ENCODE measurements at places on chromosomes 1 and 21.

DNA sequence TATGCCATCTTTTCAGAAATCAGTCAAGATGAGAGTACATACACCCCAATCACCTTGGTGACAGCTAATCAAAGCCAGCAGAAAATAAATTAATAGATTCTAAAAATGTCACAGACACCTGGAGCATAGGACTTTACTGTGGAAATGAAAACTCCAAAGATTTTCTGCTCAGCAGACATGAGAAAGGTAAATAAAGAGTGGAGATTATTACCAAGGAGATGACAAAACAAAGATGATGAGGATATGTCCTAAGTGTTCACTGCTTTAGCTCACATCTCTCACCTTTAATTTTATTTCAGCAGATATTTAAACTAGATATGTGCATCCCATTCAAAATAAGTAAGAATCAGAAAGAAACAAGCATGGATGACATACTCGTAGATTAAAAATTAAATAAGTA lies 14.8 kb upstream of the KCNT2 start:
- no peak for DNase-seq

DNA sequence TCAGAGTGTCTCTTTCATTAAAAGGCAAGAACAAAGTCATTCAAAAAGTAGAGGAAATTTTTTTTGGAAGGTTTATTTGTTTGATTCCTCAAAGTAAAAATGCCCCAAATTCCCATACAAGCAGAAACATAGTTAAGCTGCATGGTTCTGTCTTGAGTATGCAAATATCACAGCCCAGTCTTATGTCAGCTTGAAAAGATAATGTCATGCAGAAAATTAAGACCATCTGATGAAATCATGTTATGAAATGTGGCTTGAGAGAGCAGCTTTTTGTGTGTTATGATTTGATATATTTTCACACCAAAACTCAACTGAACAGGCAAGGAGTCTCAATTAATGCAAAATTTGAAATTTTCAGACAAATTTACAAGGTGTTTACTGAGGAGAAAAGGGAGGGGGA lies 411.0 kb downstream of the LMO4 start:
- DNase-seq: no peak

- peak; percentile 49 for DNase-seq
Measured at GRCh38 chr1:115976062-115976920, at the start of gene SLC22A15. TSS of gene SLC22A15 (plus strand) at chr1:115976513. CDS start at chr1:115976628, 115 bp downstream.

DNA sequence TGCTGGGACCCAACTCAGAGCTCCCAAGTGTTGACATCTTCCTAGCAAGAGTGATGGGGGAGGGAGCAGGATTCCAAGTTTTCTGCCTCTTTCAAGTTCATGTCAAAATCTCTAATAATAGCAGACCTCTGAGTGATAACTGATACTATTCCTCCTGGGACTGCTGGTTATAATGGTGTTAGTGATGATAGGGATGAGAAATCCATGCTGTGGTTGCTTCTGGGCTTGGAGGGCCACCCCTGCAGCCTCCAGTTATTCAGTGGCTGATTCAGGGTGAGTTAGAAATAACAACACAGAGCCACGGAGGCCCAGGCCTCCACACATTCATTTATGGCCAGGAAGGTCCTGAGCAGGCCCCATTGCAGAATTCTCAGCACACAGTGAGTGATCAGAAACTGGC lies 40.6 kb upstream of the ARTN start:
- DNase-seq: no peak

- no peak for DNase-seq
Measured at GRCh38 chr1:167526667-167527383, 8.5 kb upstream of the CD247 start.

- no peak for DNase-seq
Measured at GRCh38 chr1:68495968-68496679, 758 bp downstream of the DEPDC1 start.

- DNase-seq: no peak
Measured at GRCh38 chr1:97461782-97462181, 459.1 kb downstream of the DPYD start.

GRCh38 chr1:206708058-206708457 lies 23.4 kb downstream of the MAPKAPK2 start:
- DNase-seq: no peak

- no peak for DNase-seq
Measured at GRCh38 chr1:53130598-53130877, 11.9 kb downstream of the SLC1A7 start.
